ENCODE measurements at places on chromosomes 11 and 22.

- DNase-seq = no peak
These were observed 9.7 kb downstream of the MCAM start for GRCh38 chr11:119307219-119307618.

GRCh38 chr11:93529707-93530467 lies 13.3 kb downstream of the SMCO4 start:
- no peak for DNase-seq

DNA sequence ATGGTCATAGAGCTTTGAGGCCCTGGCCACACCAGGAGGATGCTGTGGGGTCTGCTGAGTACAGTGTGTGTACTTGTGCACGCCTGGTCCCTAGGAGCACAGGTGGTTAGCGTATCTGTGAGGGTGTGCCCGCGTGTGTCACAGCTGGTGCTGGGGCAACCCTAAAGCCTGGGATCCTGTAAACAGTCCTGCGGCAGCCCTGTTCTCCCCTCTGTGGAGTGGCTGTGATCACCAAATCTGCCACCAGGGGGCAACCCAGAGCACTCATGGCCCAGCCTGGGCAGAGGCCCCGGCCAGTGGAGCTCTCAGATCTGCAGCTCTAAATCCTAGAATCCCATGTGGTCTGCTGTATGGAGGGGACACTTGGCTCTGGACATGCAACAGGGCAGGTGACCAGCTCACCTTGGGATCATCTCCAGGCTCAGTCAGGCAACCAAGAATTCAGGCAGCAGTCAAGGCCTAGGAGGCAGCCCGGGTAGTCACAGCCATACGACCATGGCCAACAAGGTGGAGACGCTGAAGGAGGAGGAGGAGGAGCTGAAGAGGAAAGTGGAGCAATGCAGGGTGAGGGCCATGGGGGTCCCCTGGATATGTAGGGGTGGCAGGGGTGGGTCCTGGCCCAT lies 3.9 kb downstream of the SH3BP1 start:
- DNase-seq = peak; percentile 89

DNA sequence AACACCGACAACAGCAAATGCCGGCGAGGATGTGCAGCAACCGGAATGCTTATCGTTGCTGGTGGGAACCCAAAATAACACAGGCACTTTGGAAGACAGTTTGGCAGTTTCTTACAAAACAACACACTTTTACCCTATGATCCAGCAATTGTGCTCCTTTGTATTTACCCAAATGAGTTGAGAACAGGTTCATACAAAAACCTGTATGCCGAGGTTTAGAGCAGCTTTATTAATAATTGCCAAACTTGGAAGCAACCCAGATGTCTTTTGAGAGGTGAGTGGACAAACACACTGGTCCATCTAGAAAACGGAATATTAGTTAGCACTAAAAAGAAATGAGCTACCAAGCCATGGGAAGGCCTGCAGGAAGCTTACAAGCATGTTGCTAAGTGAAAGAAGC lies 118.9 kb downstream of the CTTN start:
- no peak for DNase-seq
